ENCODE measurements at places on chromosomes 11 and 22.
A peak's percentile ranks its signal among the peaks of the same experiment; 100 is the strongest.

GRCh38 chr11:44624761-44625221 lies 59.3 kb downstream of the CD82 start:
- no peak for DNase-seq

DNA sequence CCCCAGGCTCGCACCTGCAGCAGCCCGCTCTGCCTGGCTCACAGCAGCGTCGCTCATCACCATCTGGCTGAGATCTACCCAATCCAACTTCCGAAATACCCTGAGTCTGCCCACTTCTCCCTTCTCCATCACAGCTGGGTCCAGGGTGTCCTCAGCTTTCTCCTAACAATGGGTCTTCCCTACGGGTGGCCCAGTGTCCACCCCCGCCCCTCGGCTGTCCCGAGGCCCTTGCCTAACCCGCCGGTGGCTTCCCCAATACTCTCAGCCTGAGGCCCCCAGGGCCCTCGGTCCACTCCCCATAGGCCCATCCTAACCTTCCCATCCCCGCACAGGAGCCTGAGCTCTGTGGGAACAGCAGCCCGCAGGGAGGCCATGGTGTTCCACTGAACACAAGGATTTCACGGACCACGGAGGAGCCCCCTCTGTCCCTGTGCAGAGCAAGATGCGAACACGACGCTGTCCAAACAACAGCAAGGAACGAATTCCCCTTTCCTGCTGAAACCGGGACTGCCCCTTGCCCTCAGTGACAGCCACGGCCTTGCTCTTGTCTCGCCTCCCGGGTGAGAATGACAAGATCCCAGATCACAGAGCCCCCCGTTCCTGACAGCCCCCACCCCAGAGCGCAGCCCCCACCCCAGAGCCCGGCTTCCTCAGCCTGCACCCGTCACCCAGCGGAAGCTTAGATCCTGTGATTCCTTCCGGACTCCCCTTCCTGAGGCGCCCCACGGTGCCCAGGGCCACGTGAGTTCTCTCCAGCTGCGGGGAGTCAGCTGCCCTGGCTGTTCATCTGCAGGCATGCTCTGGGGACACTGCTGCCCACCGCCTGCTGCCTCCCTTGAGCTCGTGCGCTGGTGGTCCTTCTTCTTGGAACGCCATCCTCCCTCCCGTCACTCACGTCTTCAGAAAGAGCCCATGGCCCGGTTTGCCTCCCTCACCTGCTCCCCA lies 48.8 kb upstream of the CARS1 start:
- DNase-seq: no peak

DNA sequence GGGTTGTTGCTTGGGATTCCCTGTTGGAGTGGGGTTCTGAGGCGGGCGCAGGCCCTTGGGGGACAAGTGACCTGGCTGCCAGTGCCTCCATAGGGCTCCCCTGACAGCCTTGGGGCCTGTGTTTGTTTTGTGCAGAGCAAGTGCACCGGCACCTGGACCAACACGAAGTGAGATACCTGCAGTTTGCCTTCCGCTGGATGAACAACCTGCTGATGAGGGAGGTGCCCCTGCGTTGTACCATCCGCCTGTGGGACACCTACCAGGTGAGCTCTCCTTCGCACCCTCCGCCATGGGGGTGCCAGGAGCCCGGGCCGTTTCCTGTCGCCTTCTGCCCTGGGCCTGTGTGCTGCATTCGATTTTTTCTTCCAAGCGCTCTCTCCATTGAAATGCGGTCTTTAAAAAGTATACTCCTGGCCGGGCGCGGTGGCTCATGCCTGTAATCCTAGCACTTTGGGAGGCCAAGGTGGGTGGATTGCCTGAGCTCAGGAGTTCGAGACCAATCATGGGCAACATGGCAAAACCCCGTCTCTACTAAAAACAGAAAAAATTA lies 274.6 kb downstream of the TBC1D22A start:
- no peak for DNase-seq

GRCh38 chr11:61361237-61361740 lies 393 bp downstream of the CYB561A3 start:
- no peak for DNase-seq

DNA sequence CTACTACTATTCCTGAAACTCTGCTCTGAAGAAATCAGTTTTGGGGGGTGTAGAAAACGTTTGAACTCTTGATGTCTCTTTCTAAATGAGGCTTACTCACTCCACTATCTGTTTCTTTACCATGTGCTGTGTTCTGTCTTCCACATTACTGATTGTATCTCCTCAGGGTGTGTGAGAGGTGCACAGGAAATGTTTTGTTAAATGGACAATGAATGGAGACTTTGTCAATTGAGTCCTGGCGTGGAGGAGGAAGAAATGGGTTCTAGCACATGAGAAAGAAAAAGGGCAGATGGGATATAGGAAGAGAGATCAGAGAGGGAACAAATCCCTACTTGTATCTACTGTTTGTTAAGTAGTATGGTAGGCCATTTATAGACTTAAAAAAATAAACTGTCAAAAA lies 577.1 kb upstream of the CCDC90B start:
- DNase-seq: no peak

DNA sequence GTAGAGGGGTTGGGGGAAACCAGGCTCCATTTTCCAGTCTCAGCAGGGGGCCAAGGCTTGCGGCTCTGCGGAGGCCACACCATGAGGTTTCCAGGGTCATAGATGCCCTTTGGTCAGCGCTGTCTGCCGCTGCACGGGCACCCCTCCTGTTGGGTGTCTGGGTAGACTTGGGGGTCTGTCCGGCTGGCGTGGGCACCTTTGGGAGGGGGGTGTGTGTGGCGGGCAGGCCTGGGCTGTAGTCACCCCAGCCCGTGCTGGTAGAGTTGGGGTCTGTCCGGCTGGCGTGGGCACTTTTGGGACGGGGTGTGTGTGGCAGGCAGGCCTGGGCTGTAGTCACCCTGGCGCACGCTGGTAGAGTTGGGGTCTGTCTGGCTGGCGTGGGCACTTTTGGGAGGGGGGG lies 18.6 kb downstream of the LSP1 start:
- no peak for DNase-seq

DNA sequence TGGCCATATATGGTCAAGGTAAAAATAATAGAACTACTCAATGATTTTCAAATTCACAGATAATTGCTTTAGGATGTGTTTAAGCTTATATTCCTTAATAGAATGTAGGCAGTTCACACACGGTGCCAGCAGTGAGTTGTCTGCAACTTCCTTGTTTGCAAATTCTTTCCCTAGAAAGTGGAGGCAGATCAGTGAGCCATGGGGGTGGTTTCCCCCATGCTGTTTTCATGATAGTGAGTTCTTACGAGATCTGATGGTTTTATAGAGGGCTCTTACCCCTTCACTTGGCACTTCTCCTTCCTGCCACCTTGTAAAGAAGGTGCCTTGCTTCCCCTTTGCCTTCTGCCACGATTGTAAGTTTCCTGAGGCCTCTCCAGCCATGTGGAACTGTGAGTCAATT lies 111.8 kb upstream of the LMO1 start:
- DNase-seq: no peak

DNA sequence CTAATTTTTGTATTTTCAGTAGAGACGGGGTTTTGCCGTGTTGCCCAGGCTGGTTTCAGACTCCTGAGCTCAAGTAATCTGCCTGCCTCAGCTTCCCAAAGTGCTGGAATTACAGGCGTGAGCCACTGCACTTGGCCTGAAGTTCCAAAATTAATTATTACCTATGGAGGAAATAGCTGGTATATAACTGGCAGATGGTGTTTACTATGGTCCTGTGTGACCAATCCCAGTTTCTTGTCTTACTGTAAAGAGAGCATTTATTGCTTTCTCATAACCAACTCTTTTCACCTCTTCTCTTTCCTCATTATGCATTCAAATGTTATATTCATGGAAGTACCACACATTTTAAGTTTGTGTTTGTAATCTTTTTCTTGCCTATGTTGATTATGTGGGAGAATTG lies 24.2 kb upstream of the ACAT1 start:
- no peak for DNase-seq

DNA sequence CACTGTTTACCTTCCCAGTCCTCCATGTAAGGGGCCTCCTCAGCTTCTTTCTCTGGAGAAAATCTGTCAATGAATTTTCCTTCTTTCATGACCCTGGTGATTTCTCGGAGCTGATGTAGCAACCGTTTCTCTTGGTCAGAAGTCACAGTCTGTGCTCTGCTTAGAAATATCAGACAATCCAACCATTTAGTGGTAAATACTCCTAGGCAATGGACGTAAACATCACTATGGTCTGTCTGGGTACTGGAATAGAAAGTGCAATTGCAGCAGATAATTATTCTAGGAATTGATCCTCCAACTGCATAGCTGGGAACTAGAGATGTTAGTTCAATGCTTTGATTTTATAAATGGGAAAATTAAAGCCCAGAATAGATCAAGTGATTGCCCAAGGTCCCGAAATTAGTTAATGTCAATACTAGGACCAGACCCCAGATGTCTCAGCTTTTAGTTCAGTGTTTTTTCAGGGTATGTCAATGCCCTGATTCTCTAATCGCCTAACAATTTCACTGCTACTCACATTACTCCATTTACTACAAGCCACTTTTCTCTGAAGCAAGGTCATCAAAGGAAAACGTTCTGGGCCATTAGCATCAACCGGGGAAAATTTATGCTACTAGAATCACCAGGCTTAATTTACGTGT lies 42.1 kb downstream of the RIC3 start:
- no peak for DNase-seq

GRCh38 chr11:70204466-70204799 lies 1.3 kb downstream of the FADD start:
- DNase-seq: no peak

DNA sequence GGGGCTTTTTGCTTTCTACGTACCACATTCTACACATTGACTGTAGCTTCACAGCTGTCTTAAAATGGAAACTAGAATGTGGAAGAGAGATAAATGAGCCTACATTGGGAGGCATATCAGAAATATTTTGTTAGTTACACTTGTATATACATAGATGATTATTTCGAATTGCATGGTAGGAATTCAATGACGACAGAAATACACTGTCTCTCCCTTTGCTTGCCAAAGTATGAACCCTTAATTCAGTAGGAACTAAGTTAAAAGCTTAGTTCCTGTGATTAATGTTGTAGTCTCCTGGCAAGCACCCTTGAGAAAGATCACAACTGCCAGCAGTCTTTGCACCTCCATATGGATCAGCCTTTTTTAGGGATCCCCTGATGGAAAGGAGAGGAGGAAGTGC lies 10.1 kb downstream of the C11orf87 start:
- DNase-seq: no peak

GRCh38 chr11:61297341-61297740 lies 2.2 kb upstream of the VWCE start:
- no peak for DNase-seq

DNA sequence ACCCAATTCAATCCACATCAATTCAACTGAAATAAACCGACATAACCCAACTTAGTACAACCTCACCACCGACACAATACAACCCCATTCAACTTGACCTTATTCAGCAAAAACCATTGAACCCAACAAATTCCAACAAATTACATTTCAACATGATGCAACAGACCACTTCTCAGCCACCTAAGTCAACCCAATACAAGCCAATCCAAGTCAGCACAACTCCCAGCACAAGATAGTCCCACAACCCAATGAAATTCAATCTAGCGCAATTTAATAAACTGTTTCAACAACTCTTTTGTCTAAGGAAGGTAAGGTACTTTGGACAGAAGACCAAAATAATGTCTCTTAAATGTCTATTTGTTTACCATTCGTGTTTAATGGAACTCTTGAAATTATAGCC lies 226.0 kb downstream of the MIAT start:
- DNase-seq: no peak

DNA sequence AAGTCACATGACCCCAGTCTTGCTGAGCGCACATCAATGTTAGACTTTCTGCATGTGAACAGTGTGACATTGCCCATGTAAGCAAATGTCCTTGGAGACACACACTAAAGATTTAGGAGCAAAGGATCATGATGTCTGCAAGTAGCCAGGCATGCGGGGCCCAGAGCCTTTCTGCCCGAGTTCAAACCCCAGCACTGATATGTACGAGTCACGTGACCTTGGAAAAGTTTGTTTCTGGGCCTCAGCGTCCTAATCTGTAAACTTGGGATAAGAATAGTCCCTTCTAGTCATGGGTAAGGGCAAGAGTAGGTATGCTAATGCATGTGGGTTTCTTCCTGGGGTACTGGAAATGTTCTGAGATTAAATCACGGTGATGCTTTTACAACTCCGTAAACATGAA lies 16.8 kb upstream of the PGA3 start:
- no peak for DNase-seq

DNA sequence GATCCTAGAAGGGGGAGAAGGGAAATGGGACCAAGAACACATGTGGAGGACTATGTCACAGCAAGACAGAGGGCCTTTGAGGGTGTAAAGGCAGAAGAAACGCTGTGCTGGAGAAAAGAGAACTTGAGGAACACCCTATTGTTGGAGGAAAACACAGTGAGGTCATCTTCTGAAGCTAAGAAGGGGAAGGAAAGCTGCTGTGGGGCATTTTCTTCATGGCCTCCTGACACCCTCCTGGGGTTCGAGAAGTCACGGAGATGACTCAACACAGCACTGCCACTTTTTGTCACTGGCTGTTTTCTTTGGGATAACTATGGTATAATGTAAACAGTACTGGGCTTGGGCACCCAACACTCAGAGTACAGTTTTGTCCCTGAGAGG lies 492.6 kb upstream of the CADM1 start:
- peak; percentile 88 for DNase-seq

DNA sequence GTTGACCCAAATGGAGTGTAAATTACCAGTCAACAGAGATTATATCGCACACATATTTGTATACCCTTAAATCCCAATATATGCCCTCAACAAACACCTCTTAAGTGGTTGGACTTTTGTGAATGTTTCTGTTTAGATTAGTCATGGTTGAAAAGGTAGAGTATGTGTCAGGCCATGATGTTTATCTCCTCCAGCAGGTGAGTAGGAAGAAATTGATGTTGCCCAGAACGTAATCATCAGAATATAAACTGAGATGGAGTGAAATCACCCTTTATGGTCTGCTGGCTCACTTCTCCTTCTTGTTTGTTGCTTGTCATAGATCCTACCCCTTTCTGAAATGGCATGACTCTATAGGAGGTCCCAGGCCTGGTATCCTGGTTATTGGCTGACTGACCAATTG lies 431.8 kb downstream of the ETS1 start:
- no peak for DNase-seq

- no peak for DNase-seq
Measured at GRCh38 chr11:18322818-18323570, 627 bp downstream of the GTF2H1 start.

GRCh38 chr11:31872076-31872443 lies 60.9 kb upstream of the PAX6 start:
- no peak for DNase-seq

DNA sequence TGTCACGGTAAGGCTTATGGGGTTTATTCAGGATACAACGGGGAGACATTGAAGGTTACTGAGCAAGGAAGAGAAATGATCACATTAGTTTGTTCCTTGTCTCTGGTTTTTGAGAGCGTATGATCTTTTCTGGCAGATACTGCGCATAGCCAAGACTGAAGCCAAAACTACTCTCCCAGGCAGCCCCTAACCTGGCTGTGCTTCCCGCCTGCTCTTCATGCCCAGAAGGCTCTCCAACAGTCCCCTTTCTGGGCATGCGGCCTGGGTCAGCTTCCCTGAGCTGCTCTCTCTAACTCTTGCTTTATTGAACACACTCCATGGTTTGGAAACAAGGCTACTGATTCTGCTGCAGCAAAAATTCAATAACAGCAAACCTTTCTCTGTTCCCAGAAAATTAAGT lies 306.6 kb downstream of the BUD13 start:
- no peak for DNase-seq

Measured in inflammatory macrophage treated with lipopolysaccharide for 4 hours (primary cell).